ENCODE measurements at places on chromosomes 2 and 18.

DNA sequence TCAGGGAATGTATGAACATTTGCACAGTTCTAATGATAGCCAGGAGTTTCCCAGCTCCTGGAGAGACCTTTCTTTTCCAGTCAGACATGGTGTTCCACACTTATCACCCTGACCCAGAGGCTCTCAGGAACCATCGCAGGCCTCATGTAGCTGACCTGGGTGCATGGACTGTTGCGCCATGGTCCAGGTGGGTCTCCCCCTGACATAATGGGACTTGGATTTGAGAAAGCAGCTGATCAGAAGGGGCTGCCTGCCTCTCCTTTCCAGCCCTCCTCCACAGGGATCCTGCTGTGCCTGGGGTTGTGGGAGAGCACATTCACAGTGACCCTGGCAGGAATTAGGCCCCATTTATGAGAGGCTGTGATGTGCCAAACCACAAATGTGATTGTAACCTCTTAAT is 133.4 kb upstream of the ALPP start:
- no peak for DNase-seq

- DNase-seq, result no peak
These were observed 98.6 kb downstream of the BCL2L11 start for GRCh38 chr2:111219285-111219684.

- no peak for DNase-seq
These were observed 473 bp downstream of the HJURP start for GRCh38 chr2:233853883-233854240.

DNA sequence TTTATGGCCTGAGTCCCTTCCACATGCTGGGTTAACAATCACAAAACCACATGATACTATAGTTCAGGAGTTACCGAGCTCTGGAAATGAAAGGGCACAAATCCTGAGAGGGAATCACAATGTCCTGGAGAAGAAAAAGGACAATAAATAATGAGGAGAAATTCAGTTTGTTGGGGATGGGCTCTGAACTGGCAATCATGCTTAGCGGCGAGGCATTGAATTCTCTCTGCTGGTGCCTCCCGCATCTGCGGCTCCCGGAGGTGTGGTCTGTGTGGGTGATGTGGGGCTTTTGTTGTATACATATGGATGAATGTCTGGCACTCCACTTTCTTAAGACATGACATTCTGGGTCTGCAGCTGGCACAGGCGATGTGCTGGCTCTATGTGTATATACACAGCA is 46.1 kb downstream of the NRP2 start:
- no peak for DNase-seq

DNA sequence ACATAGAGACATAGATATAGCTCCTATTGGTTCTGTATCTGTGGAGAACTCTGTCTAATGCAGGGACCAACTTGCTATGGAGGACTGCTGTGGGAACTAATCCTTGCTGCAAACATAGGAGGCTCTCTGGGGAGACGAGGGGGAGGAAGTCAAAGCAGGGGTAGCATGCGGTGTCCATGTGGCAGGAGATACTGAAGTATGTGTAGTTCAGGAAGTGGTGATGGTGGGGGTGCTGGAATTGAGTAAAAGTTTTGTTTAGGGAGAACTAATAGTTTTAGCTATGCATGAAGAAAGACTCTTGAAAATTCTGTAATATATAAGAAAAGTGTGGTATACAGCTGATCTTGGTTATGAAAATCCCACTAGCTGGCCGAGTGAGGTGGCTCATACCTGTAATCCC is 62.0 kb downstream of the ANKRD44 start:
- no peak for DNase-seq

- DNase-seq, result no peak
These were observed 716.4 kb downstream of the RNF144A start for GRCh38 chr2:7633566-7634153.

DNA sequence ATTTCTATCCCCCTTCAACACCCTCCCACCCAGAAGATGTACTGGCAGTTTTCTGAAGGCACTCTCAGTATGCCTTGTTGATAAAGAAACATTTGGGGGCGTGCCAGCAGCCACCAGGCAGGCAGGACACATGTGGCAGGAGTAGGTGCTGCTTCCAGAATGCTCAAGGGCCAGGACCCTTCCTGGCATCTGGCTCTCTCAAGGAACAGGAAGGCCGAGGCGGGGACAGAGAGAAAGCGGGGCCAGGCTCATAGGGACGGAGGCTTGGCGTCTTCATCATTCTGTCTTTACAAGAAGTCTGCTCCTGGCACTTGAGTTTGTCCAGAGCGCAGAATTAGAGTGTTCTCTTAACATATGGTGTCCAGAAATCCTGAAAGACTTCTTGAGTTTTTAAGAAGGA is 121.6 kb downstream of the FAM210A start:
- DNase-seq, result no peak

- no peak for DNase-seq
These were observed 87.2 kb downstream of the STPG4 start for GRCh38 chr2:47067788-47068407.

All from right kidney (tissue), 9 donors.